Aorta (tissue), 5 donors: ENCODE measurements at places on chromosomes 7 and 10. TPM values are rescaled to one million over a fixed set of nuclear protein-coding genes. Genes with fewer than 3 reads are reported as not detected.

The CTNNA3 gene
- 8.8 TPM for total RNA-seq

The CTAGE4 gene
- 4.3 TPM for total RNA-seq

- no peak for DNase-seq
These were observed 20.0 kb downstream of the GNA12 start for GRCh38 chr7:2824026-2824677.

DNA sequence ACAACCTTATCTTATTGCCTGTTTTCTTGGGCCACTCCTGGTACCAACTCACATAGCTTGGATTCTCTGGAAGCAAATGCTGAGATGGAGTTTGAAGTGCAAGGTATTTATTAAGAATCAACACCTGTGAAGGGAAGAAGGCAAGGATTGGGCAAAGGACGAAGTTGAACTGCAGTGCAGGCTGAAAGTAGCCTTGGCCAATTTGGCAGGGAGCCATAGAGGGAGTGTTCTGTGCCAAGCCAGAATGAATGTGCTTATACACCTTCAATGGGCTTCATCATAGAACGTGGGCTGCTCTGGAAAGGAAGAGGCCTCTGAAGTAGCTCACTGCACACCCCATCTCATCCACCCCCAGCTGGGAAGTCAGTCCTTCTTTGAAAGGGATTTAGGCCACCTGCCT is 79.8 kb upstream of the IFRD1 start:
- no peak for DNase-seq

GRCh38 chr7:101378751-101379174 is 16.1 kb downstream of the COL26A1 start:
- DNase-seq, result no peak
